ENCODE measurements at places on chromosomes 2 and 18. TPM values are rescaled to one million over a fixed set of nuclear protein-coding genes. Genes with fewer than 3 reads are reported as not detected.

GRCh38 chr18:78973357-78974083 is 6.1 kb upstream of the SALL3 start:
- peaks cover 63% of the 10 kb centered on the region for H3K27me3 ChIP-seq
- H3K27ac ChIP-seq: no peak overlapping the region
- no peak for DNase-seq
- H3K4me3 ChIP-seq: peak overlapping the region; percentile 78

DNA sequence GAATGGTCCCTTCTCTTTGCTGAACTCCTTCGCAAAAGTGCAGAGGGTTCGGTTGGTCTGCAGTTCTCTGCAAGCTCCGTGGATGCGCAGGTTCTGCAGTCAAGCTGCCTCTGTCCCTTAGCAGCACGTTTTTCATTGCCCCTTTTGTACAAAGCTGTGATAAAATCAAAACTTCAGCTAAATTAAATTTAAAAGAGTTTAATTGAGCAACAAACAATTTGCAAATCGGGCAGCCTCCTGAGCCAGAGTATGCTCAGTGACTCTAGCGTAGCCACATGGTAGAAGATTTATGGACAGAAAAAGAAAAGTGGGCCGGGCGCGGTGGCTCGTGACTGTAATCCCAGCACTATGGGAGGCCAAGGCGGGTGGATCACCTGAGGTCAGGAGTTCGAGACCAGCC is 18.8 kb downstream of the TSN start:
- no peaks in the 10 kb centered on the region for H3K27me3 ChIP-seq
- H3K4me3 ChIP-seq: no peak overlapping the region
- no peak overlapping the region for H3K27ac ChIP-seq
- no peak for DNase-seq

DNA sequence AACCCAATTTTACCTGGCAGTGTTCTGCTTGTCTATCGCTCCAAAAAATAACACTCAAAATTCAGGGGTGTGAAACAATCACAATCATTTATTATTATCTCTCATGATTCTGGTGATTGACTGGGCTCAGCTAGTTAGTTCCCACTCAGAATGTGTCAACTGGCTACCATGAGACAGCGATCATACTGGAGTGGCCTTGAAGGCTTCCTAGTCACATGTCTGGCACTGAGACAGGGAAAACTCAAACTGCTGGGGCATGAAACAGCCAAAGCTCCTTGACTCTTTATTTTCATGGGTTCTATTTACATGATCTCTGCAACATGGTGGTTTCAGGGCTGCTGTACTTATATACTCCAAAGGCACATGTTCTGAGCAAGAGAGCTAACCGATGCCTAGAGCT is 6.2 kb upstream of the ANXA4 start:
- H3K36me3 ChIP-seq: no peaks in the 10 kb centered on the region
- H3K27ac ChIP-seq: no peak overlapping the region
- no peaks in the 10 kb centered on the region for H3K4me1 ChIP-seq
- H3K4me3 ChIP-seq: no peak overlapping the region
- DNase-seq: no peak

DNA sequence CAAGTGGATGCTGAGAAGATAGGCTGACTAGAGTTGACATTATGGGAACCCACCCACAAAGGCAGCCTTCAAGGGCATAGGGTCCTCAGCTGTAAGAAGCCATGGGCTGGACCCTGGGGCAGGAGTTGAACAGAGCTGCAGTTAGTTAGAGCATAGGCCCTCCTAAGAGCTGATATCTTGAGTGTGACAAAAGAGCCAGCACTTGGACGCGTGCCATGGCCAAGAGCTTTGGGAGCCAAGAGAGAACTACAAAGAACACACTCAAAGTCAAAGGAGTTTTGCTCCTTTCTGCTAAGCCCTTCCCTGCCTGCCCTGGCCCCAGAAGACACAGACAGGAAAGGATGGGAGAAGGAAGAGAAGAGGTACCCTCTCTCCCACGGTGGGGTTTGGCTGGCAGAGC is 29.9 kb upstream of the AGAP1 start:
- H3K27me3 ChIP-seq: no peaks in the 10 kb centered on the region
- no peaks in the 10 kb centered on the region for H3K36me3 ChIP-seq
- H3K4me3 ChIP-seq: no peak overlapping the region
- no peak for DNase-seq
- H3K27ac ChIP-seq: no peak overlapping the region

- DNase-seq: peak; percentile 91
- no peaks in the 10 kb centered on the region for H3K27me3 ChIP-seq
- H3K27ac ChIP-seq: peak overlapping the region; percentile 92
- no peaks in the 10 kb centered on the region for H3K36me3 ChIP-seq
- peak overlapping the region; percentile 79 for H3K4me3 ChIP-seq
Measured at GRCh38 chr2:122660786-122661634, 905.6 kb downstream of the TSN start.

GRCh38 chr2:69253611-69254301 is 133.3 kb downstream of the GFPT1 start:
- no peaks in the 10 kb centered on the region for H3K27me3 ChIP-seq
- DNase-seq: no peak
- no peak overlapping the region for H3K27ac ChIP-seq

DNA sequence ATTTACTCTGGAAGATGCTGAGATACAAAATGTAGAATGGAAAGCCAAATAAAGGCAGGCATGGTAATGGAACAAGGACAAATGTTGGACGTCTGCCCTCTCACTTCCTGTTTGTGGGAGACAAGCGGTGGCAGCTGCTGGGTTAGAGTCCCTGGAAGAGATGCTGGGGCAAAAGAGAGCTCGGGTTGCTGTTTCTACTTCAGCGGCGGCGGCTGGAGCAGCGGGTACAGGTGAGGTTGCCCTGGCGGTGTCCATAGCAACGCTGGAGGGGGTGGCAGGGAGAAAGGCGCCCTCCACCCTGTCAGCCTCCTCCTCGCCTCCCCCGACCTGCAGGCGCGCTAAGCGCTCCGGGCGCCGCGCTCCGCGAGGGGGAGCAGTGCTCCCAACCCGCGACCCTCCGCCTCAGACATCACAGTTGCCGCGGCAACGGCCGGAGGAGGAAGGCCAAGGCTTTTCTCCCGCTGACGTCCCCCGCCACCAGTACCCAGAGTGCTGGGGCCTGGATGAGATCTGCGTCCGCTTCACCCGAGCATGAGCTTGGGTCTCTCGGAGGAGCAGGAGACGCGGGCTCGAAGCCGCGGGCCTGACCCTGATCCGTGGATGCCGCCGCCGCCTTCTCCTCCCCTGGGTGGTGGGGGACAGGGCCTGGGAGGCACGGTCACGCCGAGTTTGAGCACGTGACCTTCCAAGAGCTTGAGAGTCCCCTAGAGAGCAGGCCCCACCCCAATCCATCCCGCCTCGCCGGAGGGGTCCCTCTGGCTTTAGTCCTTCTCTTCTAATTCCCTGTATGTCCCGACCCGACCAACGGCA is 65.6 kb downstream of the NOL4 start:
- no peak overlapping the region for H3K27ac ChIP-seq
- no peaks in the 10 kb centered on the region for H3K36me3 ChIP-seq
- DNase-seq: peak; percentile 95
- H3K4me1 ChIP-seq: no peaks in the 10 kb centered on the region
- peak overlapping the region; percentile 67 for H3K4me3 ChIP-seq

- H3K27ac ChIP-seq: no peak overlapping the region
- no peaks in the 10 kb centered on the region for H3K27me3 ChIP-seq
- H3K4me1 ChIP-seq: no peaks in the 10 kb centered on the region
- H3K36me3 ChIP-seq: peaks cover 20% of the 10 kb centered on the region
- H3K4me3 ChIP-seq: no peak overlapping the region
- no peak for DNase-seq
Measured at GRCh38 chr2:71122387-71123298, 7.4 kb downstream of the MCEE start.

- no peaks in the 10 kb centered on the region for H3K27me3 ChIP-seq
- H3K4me1 ChIP-seq: peaks cover 7% of the 10 kb centered on the region
- H3K27ac ChIP-seq: peak overlapping the region; percentile 33
- H3K36me3 ChIP-seq: peaks cover 53% of the 10 kb centered on the region
Measured at GRCh38 chr2:157761520-157761919, 114.6 kb downstream of the ACVR1 start.

DNA sequence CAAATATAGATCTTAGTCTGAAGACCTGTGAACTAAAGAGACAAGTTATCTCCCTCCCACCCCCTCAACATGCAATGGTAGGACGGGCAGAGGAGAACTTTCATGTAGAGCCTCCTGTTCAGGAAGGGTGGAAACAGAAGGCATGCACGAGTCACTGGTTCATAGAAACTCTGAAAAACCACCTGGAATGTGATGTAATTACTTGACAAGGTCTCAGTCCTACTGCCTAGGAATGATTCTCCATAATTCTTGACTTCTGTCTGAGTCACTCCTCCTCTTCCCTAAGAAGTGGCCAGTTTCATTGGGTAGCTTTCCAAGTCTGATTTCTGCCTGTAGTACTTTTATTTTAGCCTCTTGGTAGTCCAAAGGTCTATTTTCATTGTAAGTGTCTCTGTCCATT is 277.3 kb downstream of the PTPRM start:
- H3K36me3 ChIP-seq: no peaks in the 10 kb centered on the region
- H3K27ac ChIP-seq: no peak overlapping the region
- H3K27me3 ChIP-seq: no peaks in the 10 kb centered on the region

- H3K36me3 ChIP-seq: no peaks in the 10 kb centered on the region
- H3K4me3 ChIP-seq: no peak overlapping the region
- H3K4me1 ChIP-seq: no peaks in the 10 kb centered on the region
- no peaks in the 10 kb centered on the region for H3K27me3 ChIP-seq
- no peak overlapping the region for H3K27ac ChIP-seq
Measured at GRCh38 chr2:136404925-136405324, 287.0 kb upstream of the CXCR4 start.

- no peak overlapping the region for H3K27ac ChIP-seq
- no peak overlapping the region for H3K4me3 ChIP-seq
- H3K36me3 ChIP-seq: no peaks in the 10 kb centered on the region
- no peak for DNase-seq
Measured at GRCh38 chr18:59699750-59700534, 2.7 kb upstream of the CCBE1 start.

- DNase-seq: no peak
- H3K4me3 ChIP-seq: no peak overlapping the region
- no peaks in the 10 kb centered on the region for H3K27me3 ChIP-seq
Measured at GRCh38 chr2:54755641-54756326, 32.3 kb downstream of the EML6 start.

DNA sequence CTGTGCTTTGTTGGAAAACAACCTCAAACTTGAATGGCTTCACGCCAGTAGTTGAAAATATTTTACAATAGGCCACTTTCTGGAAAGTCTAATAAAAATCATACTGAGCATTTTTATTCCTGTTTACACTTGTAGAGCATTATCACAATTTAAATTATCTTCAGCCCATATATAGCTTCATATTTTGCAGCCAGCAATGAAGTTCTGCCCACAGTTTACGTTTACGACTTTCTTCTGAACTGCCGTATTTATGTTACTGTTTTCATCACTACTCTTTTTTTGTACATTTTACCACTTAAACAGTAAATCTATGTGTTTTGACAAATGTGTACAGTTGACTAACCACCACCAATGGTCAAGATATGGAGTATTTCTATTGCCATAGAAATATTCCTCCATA is 86.2 kb downstream of the COPS8 start:
- H3K27me3 ChIP-seq: no peaks in the 10 kb centered on the region
- DNase-seq: no peak
- H3K36me3 ChIP-seq: peaks cover 7% of the 10 kb centered on the region
- no peak overlapping the region for H3K27ac ChIP-seq
- H3K4me3 ChIP-seq: no peak overlapping the region

GRCh38 chr2:199467066-199467822 is 9.5 kb upstream of the SATB2 start:
- H3K27me3 ChIP-seq: peaks cover 71% of the 10 kb centered on the region
- no peaks in the 10 kb centered on the region for H3K36me3 ChIP-seq
- no peak overlapping the region for H3K27ac ChIP-seq
- H3K4me3 ChIP-seq: peak overlapping the region; percentile 41
- peaks cover 4% of the 10 kb centered on the region for H3K4me1 ChIP-seq
- DNase-seq: peak; percentile 70

- H3K27ac ChIP-seq: no peak overlapping the region
- no peaks in the 10 kb centered on the region for H3K27me3 ChIP-seq
- H3K4me1 ChIP-seq: peaks cover 7% of the 10 kb centered on the region
- no peak for DNase-seq
- peaks cover 1% of the 10 kb centered on the region for H3K36me3 ChIP-seq
Measured at GRCh38 chr2:106189764-106190468, 4.2 kb downstream of the UXS1 start.

DNA sequence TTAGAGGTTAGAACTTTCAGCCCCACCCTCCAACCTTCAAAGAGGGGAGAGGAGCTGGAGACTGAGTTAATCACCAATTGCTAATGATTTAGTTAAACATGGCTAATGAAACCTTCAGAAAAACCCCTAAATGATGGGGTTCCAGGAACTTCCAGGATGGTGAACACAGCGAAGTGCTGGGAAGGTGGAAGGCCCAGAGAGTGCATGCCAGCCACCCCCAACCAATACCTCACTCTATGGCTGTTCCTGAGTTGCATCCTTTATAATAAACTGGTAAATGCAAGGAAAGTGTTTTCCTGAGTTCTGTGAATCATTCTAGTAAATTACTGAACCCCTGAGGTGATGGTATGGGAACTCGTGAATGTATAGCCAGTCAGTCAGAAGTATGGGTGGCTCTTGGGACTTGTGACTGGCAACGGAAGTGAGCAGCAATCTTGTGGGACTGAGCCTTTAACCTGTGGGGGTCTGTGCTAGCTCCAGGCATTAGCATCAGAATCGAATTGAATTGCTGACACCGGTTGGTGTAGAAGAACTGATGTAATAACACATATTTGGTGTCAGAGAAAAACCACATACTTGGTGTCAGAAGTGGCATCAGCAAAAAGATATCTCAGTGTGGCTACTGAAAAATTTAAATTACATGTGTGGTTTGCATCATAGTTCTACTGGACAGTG is 37.4 kb downstream of the NPHP1 start:
- no peak overlapping the region for H3K4me3 ChIP-seq
- no peaks in the 10 kb centered on the region for H3K36me3 ChIP-seq
- peaks cover 7% of the 10 kb centered on the region for H3K4me1 ChIP-seq

- H3K27ac ChIP-seq: no peak overlapping the region
- no peak overlapping the region for H3K4me3 ChIP-seq
- peaks cover 34% of the 10 kb centered on the region for H3K36me3 ChIP-seq
- H3K4me1 ChIP-seq: no peaks in the 10 kb centered on the region
- H3K27me3 ChIP-seq: no peaks in the 10 kb centered on the region
Measured at GRCh38 chr2:98315957-98316356, 30.3 kb upstream of the CNGA3 start.

DNA sequence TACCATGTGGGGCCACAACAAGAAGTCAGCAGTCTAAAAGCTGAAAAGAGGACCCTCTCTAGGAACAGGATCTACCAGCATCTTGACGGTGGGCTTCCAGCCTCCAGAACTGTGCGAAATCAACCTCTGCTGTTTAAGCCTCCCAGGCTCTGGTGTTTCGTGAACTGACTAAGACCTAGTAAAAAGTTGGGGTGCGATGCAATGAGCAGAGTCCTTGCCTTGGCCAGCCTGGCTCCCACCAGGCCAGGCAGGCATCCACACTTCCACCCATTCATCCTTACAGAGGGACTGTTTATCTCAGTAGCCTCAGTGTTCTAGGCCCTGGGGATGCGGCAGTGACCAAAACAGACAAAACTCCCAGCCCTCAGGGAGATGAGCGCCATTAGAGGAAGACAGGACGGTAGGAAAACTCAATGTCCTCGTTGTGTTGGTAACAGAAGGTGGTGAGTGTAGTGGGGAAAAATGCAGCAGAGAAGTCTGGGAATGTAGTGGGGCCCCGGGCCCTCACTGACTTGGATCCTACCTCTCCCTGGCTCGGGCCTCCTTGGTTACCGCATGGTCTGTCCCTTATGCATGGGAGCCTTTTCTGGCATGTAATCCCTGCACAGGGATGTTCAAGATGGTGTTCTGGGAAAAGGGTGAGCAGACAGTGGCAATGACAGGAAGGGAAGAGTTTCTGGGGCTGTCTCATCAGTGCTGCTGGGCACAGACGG is 271.8 kb upstream of the HS6ST1 start:
- no peak for DNase-seq
- H3K4me3 ChIP-seq: no peak overlapping the region
- H3K36me3 ChIP-seq: no peaks in the 10 kb centered on the region
- no peaks in the 10 kb centered on the region for H3K27me3 ChIP-seq
- H3K27ac ChIP-seq: no peak overlapping the region

The TRABD2A gene
- total RNA-seq: 1.7 TPM

The KCNG2 gene
- total RNA-seq: 0.15 TPM

The FAM237A gene
- not detected for total RNA-seq

Measured in H9 (cell line).